ENCODE measurements at places on chromosomes 5 and 9.

DNA sequence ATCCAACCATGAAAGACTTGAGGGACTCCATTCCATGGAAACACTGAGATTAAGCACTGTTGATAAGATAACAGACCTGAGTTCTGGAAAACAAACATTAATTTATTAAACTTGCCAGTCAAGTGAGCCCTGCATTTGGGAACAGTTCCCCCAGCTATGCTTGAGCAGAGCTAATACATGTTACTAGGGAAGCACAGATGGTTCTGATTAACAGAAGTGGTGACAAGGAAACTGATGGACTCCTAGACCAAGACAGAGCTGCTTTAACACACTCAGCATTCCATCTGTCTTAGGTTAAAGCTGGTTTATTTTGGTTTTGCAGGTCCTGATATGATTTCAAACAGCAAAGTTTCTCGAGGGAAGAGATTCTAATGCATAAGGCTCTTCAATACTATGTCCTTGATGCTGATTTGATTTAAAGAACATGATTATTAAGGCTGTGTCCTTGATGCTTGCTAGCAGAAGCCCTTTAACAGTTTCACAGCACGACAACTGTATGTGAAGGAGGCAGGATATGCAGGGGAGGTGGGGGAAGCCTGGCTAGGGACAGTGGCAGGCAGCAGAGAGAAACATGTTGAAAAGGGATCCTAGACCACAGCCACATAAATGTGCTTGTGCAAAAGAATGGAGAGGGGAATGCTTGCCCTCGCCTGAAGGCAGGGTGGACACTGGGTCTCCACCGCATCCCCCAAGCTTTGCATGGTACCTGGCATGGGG lies 66.2 kb downstream of the ACTBL2 start:
- no peak for DNase-seq

- no peak for DNase-seq
These were observed 45.4 kb downstream of the TAF11L14 start for GRCh38 chr5:17679597-17680203.

DNA sequence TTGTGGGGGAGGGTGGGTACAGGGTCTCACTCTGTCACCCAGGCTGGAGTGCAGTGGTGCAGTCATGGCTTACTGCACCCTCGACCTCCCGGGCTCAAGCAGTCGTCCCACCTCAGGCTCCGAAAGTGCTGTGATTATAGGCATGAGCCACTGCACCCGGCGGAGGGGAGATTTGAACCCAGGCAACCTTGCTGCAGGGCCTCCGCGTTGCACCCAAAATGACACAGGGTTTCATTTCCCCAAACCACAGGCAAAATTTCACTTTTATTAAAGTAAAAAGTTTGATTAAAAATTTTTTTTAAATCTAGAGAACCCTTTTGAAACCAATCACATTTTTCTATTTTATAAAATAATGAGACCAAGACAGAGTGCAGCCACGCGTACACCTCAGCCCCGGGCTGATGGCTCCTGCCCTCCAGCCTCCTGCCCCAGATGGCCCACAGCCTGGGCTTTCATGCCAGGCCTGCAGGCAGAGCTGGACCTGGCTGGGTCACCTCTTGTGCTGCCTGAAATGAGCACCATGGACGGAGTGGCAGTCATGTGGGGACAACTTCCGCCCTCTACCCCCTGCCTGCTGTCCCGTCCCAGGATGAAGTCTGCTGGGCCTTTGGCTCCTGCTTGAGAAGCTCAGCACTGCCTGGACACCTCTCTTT lies 30.5 kb downstream of the USP20 start:
- no peak for DNase-seq

GRCh38 chr9:97568461-97569275 lies 64.5 kb downstream of the TSTD2 start:
- no peak for DNase-seq

- DNase-seq = no peak
These were observed 10.4 kb upstream of the ZNF354B start for GRCh38 chr5:178849316-178849715.

DNA sequence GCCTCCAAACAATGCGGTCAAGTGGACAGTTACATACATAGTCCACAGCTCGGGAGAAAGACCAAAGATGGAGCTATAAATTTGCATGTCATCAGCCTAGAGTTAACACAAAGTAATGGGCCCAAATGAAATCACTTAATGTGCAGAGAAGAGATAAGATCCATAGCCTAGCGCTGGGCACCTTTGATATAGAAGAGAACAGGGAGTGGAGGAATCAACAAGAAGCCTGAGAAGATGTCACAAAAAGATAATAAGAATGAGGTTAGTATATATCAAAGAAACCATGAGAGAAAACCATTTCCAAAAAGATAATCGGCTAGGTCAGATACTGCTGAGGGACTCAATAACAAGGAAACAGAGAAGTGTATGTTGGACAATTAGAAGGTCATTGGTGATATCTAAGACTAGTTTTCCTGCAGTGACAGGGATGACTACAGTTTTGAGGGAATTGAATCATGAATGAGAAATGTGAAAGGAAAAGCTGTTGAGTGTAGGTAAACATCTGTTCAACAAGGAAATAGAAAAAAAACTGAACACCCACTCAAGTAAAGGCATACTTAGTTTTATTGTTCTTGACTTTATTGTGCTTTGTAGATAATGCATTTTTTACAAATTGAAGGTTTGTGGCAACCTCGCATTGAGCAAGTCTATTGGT lies 68.7 kb upstream of the CDH6 start:
- DNase-seq = no peak

- no peak for DNase-seq
These were observed 138.0 kb downstream of the NUDT12 start for GRCh38 chr5:103424453-103425205.

- no peak for DNase-seq
These were observed 732 bp downstream of the SNAPC3 start for GRCh38 chr9:15423231-15423985.

GRCh38 chr9:16705111-16705604 lies 165.3 kb downstream of the BNC2 start:
- DNase-seq = peak; percentile 29

DNA sequence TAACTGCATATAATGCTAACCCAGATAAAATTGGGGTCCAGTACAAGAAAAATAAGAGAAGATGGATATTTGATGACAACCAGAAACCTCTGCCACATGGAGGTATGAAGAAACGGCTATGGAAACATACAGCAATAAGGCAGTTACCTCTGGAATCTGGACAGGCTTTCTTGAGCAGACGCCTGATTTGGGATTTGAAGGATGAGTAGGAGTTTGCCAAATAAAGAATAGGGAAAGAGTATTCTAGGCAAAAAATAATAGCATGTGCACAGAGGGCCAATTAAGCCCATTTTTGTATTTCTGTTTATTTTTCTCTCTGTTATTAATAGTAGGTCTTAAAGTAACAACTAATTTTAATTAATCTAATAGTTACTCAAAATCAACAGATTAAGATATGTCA lies 144.9 kb downstream of the ADAMTSL1 start:
- no peak for DNase-seq

GRCh38 chr9:86807367-86807976 lies 139.8 kb downstream of the GAS1 start:
- no peak for DNase-seq

DNA sequence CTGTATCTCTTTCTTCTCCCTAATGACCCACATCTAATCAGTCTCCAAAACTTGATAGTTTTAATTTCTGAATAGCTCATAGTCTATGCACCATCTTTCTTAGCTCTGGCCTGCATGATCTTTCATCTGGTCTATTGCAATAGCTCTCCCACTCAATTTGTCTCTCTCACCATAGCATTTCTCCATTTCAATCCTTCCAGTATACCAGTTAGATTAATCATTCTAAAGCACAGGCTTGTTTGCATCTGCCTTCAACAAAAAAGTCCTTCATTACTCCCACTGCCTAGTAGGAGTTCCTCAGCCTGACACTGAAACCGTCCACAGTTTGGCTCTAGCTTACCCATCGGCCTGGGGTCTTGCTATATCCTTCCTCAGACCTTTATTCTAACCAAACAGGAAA lies 344.9 kb downstream of the ENC1 start:
- DNase-seq = no peak

GRCh38 chr5:54573812-54574489 lies 56.4 kb downstream of the SNX18 start:
- no peak for DNase-seq

DNA sequence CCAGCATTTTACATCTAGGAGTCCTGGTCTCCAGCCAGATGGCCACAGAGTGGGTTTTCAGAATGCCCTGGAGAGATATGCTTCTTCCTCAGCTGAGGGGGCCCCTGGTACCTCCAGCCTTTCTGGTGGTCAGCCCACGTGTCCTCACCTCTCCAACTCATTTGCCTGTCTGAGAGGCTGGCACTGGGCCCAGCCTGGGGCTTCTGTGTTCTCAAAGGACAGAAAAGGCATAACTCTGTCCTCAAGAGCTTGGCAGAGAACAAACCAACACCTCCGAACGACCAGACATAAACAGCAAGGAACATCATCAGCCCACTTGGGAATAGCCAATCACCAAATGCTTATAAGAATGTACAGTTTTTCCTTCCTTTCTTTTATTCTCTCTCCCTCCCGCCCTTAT lies 17.1 kb downstream of the ENG start:
- DNase-seq = no peak

DNA sequence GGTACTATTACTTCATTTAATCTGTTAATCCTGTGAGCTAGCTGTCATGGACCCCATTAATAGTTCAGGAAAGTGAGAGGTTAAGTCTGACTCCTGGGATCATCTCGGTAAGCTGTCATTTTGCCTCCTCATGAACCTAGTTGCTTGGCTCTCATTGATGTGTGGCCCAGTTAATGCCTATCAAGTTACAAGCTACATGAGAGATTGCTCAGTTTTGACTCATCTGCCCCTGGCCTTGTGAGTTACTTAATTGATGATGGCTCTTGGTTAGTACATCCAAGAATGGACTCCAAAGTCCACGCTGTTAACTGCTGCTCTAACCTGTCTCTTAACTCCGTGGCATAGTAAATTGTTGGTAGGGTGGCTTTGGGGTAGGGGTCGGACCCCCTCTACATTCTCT lies 23.9 kb downstream of the LARP1 start:
- DNase-seq = no peak

DNA sequence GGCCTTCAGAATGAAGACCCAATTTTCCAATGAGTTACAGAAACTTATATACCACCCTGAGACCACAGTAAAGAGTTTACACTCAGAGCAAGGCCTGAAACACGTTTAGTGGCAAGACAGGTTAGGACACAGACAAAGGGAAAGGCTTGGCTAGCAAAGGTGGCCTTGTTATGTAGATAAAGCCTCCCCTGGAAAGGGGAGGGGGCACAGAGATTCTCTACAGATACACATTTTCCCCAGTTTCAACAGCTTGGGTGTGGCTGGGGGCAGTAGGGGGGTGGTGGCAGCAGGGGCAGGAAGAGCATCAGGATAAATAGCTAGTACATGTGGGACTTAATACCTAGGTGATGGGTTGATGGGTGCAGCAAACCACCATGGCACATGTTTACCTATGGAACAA lies 51.9 kb upstream of the PPP1R2B start:
- DNase-seq = no peak

GRCh38 chr9:83267741-83268140 lies 204.8 kb upstream of the RASEF start:
- DNase-seq = no peak

GRCh38 chr5:109905906-109906305 lies 216.2 kb downstream of the MAN2A1 start:
- no peak for DNase-seq

- no peak for DNase-seq
These were observed 374.0 kb downstream of the NFIB start for GRCh38 chr9:13939701-13940490.

- no peak for DNase-seq
These were observed 37.7 kb upstream of the NEURL1B start for GRCh38 chr5:172603251-172603806.

- no peak for DNase-seq
These were observed 114.9 kb downstream of the TLE1 start for GRCh38 chr9:81574405-81574804.

DNA sequence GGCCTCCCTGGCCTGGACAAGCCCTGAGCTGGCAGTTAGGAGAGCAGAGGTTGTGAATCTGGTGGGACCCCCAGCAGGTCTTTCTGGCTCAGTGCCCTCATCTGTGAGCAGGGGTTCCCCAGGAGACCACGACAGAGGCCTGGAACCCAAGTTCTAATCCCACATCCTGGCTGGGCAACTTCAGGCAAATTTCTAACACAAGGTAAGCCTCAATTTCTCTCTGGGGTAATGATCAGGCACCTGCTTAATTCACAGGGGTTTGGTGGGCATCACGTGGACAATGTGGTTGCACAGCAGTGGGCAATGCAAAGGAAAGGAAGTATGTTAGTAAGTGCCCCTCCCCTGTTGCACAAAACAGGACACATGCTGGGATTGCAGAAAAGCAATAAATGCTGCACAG lies 1.9 kb upstream of the KCNIP1 start:
- no peak for DNase-seq

DNA sequence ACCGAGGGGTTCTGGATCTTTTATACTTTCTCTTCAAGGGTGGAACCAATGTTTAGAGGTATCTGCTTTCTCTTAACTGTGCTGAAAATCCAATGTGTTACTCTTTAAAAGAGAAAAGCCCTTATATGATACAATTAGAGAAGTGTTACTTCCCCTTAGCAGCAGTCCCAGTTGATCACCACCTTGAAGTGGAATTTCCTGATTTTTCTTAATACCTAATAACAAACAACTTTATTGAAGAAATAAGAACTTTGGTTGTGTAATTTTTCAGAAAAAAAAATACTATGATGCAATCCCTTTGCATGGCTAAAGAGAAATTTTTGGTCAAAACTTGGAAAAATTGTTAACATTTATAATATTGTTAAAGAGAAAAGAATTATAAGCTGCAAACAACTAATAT lies 24.7 kb downstream of the SLC1A3 start:
- no peak for DNase-seq
